Pancreas (tissue), 10 donors: ENCODE measurements at places on chromosomes 5 and 9. TPM values are rescaled to one million over a fixed set of nuclear protein-coding genes. Genes with fewer than 3 reads are reported as not detected.

Gene TMOD1
- 17.0 TPM for total RNA-seq

- DNase-seq: no peak
Measured at GRCh38 chr5:173321886-173322285, 6.3 kb downstream of the STC2 start.

DNA sequence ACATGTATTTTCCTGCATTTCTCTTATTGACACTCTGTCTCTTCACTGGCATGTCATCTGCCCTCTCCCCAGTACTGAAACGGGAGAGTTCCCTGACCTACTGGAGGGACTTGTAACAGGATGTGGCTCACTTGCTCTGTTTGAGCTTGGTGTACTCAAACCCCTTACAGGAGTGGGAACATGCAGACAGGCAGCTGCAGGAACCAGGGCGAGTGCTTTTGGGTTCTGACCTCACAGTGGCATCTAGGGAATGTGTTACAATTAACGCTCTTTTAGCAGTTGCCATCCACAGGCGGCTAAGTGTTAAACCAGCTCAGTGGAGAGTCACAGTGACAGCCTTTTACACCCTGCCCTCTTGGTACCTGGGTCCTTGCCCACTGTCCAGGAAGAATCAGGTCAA, 300.3 kb upstream of the GRAMD2B start:
- no peak for DNase-seq

GRCh38 chr9:126524353-126525077, 89.2 kb upstream of the LMX1B start:
- DNase-seq: no peak

Gene RAD17
- total RNA-seq: 8.0 TPM
